ENCODE measurements at places on chromosomes 7 and 10. TPM values are rescaled to one million over a fixed set of nuclear protein-coding genes. Genes with fewer than 3 reads are reported as not detected.
A peak's percentile ranks its signal among the peaks of the same experiment; 100 is the strongest.

DNA sequence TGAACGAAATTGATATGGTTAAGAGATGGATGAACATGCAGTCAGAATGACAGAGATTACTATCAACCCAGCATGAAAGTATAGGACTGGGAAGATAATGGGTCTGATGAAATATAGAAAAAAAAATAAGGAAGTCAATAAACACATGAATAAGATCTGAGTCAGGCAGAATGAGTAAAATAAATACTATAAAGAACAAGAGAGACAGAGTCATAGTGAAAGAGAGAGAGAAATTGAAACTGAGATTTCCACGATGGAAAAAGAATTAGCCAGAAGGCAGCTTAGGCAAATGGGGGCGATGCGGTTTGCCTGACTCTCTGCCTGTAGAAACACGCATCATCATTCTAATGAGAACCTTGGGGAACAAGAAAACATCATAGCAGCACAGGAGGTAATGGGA is 26.6 kb downstream of the SEMA3D start:
- DNase-seq, result peak; percentile 95

- no peak for DNase-seq
These were observed 308.4 kb downstream of the RPS24 start for GRCh38 chr10:78341953-78342614.

DNA sequence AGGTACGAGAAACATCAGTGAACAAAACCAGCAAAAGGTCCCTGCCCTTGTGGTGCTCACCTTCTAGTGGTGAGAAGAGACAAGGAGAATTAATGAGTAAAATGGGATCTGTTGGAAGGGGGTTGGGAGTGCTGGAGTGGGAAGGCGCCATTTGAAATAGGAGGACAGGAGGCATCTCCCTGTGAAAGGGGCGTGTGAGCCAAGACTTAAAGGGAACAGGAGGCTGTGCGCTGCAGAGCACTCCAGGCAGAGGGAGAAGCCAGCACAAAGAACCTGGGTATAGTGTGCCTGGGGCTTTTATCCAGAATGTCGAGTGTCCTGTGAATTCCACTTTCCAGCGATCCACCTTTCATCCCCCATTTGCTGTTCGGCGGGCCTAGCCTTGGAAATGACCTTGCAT is 497.9 kb upstream of the GALNT17 start:
- no peak for DNase-seq

Gene CDH23
- total RNA-seq, result 0.13 TPM

DNA sequence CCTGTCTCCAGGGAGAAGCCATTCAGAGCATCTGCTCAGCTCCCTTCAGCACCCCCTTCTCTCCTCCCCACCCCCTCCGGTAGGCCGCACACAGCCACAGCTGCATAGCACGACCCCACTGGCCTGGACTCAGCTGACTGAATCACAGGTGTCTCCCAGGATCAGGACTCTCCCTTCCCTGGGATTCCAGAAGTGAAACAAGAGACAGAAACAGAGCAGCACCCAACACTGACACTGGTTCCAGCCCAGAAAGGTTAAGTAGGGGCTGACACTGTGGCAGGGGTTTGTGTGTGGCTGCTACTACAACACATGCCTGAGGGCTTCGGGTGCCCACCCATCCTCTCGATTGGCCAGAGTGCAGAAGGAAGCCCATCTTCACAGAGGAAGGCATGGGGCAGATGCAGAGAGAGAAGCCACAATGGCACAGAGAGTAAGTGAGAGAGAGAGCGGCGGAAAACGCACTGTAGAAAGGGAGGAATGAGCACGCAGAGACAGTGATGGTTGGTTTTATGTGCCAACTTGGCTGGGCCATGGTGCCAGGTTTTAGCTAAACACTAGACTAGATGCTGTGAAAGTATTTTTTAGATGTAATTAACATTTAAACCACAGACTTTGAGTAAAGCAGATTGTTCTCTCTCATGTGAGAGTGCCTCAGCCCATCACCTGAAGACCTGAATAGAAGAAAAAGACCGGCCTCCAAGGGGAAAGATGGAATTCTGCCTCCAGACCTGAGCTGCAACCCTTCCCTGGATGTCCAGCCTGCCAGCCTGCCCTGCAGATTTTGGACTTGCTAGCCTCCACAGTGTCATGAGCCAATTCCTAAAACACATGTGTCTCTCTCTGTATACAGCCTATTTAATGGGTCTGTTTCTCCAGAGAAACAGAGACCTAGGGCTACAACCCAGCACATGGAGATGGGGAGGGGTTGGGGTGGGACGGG is 107.5 kb downstream of the GRB10 start:
- DNase-seq, result no peak

DNA sequence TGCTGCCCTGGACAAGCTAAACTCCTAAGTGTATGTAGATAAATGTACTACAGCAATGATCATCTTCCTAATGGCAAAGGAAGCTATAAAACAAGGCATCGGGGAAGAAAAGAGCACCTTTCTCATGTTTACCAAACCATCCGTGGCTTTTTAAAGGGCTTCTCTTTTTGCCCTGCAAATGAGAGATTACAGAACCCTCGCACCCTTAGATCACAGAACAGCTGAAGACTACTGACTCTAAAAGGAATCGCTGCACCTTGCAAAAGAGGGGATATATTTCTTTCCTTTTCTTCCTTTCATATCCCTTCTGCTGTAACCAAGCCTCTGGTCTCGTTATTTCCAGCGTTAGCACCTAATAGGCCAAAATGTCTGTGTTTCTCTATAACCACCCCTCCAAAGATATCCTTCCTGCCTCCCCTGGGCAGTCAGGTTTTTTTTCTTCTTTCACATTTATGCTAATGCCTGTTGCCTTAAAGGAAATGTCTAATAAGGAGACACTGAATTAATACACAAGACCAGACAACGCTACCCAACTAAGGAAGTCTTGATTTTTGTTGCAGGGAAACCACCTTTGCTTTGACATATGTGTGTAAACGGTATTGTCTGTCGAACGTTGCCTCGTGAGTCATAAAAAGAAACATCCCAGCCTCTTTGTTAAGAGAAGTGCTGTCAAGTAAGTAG is 10.5 kb downstream of the ST8SIA6 start:
- peak; percentile 78 for DNase-seq

GRCh38 chr7:79272066-79272669 is 181.3 kb downstream of the MAGI2 start:
- peak; percentile 65 for DNase-seq

- peak; percentile 33 for DNase-seq
These were observed 528.9 kb downstream of the MAGI2 start for GRCh38 chr7:78924581-78924980.

Gene ADD3
- total RNA-seq, result 44.2 TPM

DNA sequence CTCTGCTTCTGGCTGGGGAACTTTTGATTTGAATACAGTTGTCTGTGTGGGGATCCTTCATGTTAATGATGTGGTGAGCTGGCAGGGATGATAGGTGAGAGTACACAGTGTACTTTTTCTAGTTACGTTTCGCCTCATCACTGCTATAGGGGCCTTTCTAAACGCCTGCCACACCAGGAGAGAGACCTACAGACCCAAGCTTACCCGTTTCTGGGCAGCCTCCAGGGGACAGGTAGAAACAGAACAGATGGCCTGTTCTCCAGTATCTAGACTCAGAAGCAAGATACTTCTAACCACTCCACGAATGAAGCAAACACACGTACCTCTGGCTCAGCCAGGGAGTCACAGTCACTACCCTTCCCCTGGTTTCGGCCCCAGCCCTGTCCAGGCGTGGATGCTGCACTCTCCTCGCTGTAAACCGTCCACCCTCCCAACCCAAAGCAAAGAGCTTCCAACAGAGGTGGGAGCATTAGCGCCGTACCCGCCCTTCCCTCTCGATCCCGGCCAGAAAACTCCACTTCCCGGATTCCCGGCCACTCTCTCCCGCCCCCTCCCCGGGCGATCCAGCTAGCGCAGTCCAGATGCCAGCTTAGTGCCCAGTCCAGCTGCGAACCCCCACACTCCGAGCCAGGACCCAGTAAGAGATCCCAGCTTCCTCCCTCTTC is 1.2 kb downstream of the CCDC6 start:
- peak; percentile 31 for DNase-seq

Gene CYP2C19
- 0.26 TPM for total RNA-seq

- DNase-seq, result no peak
These were observed 30.3 kb downstream of the GBX1 start for GRCh38 chr7:151137076-151137675.

Gene OGA
- 96.4 TPM for total RNA-seq

DNA sequence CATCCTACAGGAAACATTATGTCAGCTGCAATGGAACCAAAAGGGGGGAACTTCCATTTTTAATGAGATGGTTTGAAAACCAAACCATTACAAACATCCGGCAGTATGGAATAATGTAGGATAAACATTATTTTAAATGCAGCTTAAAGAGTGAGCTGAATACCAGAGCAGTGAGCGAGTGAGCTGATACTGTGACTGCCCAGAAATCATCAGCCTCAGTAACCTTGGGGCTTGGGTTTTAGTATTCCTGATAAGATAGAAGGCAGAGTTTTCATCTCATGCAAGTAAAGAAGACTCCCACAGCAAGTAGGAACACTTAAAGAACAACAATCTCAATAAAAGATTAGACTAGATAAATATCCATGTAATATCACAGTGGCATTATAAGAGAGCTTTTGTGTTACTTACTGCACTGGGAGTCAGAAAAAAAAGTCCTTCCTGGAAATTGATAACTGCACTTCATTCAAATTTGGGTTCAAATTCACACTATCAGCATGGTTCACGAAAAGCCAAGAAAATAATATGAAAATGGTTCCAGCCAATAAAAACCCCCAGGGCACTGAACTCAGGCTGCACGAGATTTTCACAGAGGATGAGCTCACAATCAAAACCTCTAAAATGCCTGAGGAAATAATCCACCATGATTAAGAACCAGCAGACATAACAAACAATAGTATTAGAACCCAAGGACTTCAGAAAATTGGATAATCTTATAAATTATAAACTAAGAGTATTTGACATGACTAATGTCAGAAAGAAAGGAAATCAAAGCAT is 115.7 kb downstream of the MTPAP start:
- DNase-seq, result peak; percentile 21

DNA sequence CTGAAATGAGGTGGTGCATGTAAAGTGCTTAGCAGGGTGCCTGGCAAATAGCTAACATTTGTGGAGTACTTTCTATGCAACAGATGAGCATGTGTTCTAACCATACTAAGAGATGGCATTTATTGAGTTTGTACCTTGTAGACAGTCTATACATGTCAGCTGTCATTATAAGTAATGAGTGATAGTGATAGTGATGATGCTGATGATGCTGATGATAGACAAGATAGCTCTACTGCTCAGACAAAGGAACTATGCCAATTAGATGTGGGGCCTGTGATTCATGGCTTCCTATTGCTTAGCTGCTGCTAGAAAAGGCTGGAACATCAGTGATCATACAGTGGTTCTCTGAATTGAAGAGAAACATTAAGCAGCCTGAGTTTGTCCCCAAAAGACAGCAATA is 585.8 kb downstream of the KCNMA1 start:
- no peak for DNase-seq

DNA sequence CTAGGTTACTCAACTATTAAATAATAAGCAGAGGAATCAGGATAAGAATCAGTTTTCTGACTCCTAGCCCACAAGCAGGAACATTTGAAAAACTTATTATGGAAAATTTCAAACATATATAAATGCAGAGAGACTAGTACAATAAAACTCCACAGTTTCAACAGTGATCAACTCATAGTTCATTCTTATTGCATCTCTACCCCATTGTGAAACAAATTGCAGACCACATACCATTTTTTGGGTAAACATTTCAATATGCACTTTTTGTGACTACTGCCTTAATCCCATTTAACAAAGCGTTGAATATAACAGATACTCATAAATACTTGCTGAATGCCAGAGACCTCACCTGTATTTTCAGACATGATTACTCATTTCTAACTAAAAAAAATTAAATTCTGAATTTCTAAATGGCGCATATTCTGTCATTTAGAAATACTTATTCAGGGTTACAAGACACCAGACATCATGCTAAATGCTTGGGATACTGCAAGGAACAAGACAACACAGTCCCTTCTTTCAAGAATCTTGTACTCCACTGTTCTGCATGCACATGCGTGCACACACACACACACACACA is 11.4 kb downstream of the CDK6 start:
- no peak for DNase-seq

GRCh38 chr7:129798616-129799349 is 154.0 kb downstream of the UBE2H start:
- DNase-seq, result no peak

DNA sequence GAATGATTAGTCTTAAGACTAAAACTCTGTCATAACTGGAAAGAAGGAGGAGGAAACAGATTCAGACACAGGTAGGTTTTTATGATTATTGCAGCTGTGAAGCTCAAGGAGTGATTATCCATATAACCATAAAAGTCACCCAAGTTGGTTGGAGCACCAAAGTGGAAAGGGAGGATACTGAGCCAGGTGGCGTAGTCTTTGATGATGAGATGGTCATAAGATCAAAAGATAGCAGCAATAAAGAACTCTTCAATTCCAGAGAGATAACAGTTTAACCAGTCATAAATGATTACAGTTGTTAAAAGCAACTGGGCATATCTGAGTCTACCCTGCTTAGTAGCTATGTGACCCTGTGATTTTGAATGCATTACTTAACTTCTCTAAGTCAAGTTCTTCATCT is 8.4 kb downstream of the ABCB1 start:
- no peak for DNase-seq

DNA sequence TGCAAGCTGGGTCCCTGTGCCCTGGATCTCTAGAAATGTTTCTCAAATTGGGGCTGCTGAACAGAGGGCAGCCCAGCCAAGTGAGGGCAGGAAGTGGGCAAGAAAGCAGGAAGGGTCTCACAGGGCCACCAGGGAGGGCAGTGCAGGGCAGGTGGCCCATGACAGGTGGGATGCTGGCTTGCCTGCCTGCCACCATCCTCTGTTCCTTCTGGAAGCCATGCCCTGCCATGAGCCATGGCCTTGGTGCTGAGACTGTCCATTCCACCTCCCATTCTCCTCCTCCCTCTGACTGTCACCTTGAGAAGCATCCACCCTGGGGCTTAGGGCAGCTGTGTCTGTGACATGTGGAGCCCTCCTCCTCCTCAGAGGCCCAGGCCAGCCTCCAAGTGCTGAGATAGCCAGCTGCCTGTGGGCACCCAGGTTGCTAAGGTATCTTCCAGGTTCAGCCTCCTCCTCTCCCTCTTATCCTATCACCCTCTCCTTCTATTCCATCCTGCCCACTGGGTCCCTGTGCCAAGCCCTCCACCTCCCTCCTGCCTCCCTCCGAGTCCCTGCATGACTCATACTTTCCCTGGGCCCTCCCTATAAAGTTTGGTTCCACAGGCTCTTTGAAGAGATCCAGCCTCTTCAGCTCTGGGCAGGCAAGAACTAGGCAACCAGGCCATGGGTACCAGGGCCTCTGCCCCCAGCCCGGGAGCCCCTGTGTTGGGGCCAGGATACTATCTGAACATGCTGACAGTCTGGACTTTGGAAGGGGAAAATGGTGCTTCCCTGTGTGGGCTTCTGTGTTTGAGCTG is 1.3 kb downstream of the VSIR start:
- DNase-seq, result peak; percentile 52

Gene ZPBP
- not detected for total RNA-seq

GRCh38 chr7:100003711-100004661 is 11.4 kb upstream of the ZKSCAN1 start:
- no peak for DNase-seq

DNA sequence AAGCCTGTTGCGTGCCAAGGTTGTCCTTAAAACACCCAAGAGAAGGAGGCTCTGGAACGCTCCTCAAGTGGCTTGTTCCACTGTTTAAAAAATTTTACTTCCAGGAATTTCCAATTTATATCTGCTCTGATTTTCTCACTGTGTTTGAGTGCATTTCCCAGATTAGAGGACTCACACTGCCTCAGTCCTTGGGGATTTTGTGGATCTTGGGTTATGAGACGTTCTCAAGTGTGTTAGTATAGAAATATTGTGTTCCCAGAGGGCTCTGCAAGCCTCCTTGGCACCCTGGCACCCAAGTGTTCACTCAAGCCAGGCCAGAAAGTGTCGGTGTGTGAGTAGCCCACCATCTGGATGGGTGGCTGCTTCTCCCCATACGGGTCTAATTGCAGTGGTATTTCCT is 192.2 kb downstream of the SNX10 start:
- no peak for DNase-seq

Measured in bronchial epithelial cell (primary cell).